ENCODE measurements at places on chromosomes 6 and 20. TPM values are rescaled to one million over a fixed set of nuclear protein-coding genes. Genes with fewer than 3 reads are reported as not detected.

GRCh38 chr20:57660181-57660921 is 40.1 kb upstream of the ZBP1 start:
- no peak for DNase-seq

GRCh38 chr6:79803917-79804316 is 143.4 kb downstream of the ELOVL4 start:
- no peak for DNase-seq

GRCh38 chr6:6895929-6896328 is 211.8 kb upstream of the RREB1 start:
- no peak for DNase-seq

GRCh38 chr6:169424821-169425240 is 171.2 kb upstream of the THBS2 start:
- DNase-seq: no peak

DNA sequence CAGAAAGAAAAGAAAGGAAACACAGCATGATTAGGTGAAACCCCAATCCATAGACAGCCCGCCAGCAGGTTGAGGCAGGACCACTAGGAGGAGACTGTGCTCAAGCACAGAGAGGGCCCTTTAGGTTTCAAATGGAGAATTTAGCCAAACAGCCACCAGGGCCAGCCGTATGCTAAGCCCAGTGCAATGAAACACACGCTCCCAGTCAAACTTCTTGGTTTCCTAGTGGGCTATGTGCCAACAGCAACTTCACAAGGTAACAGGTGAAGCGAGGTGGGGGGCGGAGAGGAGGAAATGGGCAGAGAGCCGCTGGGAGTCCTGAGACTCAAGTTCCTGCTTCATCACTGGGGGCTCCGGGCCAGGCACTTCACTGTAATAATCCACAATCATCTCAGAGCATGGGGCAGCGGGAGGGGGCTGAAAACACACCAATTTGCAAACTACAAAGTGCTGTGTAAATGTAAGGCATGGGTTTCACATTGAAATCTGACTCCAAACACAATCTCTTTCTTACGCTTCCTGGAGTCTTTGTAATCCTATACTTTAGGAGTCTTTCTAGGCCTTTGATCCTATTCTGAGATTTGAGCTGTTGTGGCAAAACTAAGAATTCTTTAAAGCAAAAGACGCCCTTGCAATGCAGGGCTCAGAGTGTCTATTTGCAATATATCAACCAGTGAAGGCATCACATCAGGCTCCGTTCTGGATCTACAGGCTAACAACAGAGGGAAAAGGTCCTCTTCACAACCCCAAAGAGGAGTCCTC is 117.3 kb downstream of the OPRM1 start:
- peak; percentile 90 for DNase-seq

- DNase-seq: no peak
Observed at GRCh38 chr6:149480502-149481280, 4.1 kb downstream of the ZC3H12D start.

GRCh38 chr6:139973669-139974344 is 599.4 kb upstream of the CITED2 start:
- no peak for DNase-seq

- DNase-seq: peak; percentile 78
Observed at GRCh38 chr6:133854364-133855275, 34.3 kb upstream of the TCF21 start.

Gene APOM
- total RNA-seq: 4.6 TPM

Gene PCED1A
- 47.7 TPM for total RNA-seq

GRCh38 chr6:3267162-3267561 is 8.4 kb downstream of the PSMG4 start:
- DNase-seq: no peak

- DNase-seq: no peak
Observed at GRCh38 chr6:105097288-105097687, 82.5 kb downstream of the POPDC3 start.

DNA sequence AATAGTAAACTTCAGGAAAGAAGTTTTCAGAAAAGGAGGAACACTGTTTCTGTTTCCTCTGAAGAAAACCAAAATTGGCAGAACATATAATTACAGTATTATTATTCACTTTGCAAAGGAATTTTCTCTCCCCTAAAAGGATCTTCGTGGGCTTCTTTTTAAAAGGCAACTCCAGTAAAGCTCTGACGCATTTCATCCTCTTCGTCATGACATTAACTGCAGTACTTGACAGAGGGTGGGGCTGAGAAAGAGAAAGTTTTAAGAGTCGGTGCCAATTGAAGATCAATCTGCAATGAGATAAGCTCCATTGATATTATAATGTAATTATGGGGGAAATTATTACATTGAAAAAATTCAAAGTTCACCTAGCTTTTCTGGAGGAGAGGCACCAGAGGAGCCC is 75.8 kb downstream of the MYB start:
- no peak for DNase-seq

- peak; percentile 9 for DNase-seq
Observed at GRCh38 chr6:94254689-94255088, 835.3 kb upstream of the EPHA7 start.

DNA sequence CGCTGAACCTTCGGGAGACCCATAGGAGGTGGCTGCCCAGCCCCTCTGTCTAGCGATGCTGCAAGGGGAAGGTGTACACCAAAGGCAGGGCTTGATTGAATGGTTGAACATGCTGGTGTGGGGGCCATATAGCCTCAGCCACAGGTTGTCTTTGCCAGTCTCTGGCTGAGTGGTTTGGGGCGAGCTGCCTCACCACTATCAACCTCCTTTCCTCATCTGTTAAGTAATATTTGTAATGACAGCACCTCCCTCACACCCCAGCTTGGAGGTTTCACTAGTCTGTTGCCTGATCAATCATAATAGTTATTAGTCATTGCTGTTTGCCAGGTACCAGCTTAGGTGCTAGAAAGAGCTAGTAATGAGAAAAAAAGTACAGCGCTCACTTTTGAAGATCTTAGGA is 11.8 kb upstream of the ZNF831 start:
- no peak for DNase-seq

GRCh38 chr6:29589423-29590048 is 4.6 kb downstream of the OR2H2 start:
- peak; percentile 32 for DNase-seq

GRCh38 chr6:32604434-32604877 is 14.8 kb upstream of the HLA-DRB1 start:
- DNase-seq: no peak

DNA sequence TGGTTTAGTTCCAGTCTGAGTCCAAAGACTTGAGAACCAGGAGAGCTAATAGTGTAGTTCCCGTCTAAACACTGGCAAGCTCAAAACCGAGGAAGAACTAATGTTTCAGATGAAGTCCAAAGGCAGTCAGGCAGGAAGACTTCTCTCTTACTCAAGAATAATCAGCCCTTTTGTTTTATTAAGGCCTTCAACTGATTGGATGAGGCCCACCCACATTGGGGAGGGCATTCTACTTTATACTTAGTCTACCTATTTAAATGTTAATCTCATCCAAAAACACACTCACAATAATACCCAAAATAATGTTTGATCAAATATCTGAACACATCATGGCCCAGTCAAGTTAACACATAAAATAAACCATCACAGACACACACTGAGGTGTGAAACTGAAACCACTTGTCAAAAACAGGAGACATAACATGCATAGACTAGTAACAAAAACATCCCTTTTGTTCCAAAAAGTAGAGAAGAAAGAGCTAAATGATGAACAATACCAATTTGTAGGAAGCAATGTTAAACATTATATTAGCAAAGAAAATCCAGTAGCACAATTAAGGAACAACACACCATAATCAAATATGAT is 50.2 kb upstream of the SENP6 start:
- DNase-seq: no peak

Gene FAM83C
- total RNA-seq: not detected

DNA sequence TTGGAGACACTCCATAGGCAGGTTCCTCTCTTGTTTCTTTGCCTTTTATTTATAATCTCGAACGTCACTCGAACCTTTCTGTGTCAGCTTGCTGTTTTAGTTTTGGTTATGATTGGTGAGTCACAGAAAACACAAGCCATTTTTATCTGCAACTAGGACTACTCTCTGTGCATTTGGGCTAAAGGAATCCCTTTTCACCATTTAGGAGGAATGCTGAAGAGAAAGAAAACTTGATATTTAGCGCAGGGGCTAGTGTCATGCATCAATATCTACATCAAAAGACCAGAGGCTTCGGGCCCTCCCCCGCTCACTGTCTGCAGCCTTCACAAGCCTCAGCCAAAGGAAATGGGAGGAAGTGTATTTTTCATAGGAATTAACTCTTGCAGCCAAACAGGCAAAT is 507.8 kb upstream of the CITED2 start:
- no peak for DNase-seq

DNA sequence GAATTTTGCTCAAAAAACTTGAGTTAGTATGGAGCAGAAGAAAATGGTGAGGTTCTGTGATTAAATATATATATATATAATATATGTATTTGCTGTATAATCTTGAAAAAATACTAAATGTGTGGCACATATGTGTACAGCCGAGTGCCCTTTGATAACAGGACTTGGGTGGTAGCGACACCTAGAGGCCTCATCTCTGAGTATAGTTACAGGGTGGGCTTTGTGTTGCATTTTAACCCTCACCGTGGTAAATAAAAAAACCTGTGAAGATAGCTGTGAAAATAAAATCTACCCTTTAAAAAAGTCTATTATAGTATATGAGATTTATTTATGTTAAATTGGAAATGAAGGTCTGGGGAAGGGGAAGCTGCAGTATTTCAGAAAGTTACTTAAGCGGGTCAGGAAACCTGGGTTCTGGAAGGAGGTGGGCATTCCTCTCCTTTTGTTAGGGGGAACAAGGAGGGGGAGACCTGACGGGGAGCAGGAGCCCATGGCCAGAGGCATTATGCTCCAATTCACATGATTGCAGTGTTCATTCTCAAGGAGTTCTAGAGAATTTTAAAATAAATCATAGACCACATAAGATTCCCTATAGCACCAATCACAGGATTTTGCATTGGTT is 82.7 kb downstream of the SH3BGRL2 start:
- no peak for DNase-seq

- no peak for DNase-seq
Observed at GRCh38 chr6:143034689-143035334, 25.9 kb upstream of the AIG1 start.

Gene BTNL2
- total RNA-seq: not detected

- DNase-seq: no peak
Observed at GRCh38 chr6:118298476-118299427, 249.3 kb upstream of the PLN start.

Data from kidney (tissue), 22 donors.